CD14-positive monocyte (primary cell): ENCODE measurements at places on chromosomes 11 and 22.

DNA sequence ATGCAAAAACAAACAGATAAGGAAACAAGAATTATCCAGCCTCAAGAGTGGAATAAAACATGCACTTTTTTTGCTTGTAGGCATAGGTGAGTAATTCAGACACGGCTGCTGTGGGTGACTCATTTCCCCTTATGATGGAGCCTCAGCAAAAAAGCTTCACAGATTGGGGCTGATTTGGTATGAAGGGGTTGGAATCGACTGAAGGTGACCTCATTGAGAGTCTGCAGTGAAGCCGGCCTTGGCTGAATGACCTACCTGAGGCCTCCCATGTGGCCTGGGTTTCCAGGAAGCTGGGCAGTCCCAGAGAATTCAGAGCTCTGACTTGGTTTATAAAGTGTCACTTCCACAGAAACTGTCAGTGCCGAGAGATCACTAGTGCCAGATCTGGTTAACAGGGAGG lies 34.2 kb upstream of the VPREB1 start:
- no peak for DNase-seq

DNA sequence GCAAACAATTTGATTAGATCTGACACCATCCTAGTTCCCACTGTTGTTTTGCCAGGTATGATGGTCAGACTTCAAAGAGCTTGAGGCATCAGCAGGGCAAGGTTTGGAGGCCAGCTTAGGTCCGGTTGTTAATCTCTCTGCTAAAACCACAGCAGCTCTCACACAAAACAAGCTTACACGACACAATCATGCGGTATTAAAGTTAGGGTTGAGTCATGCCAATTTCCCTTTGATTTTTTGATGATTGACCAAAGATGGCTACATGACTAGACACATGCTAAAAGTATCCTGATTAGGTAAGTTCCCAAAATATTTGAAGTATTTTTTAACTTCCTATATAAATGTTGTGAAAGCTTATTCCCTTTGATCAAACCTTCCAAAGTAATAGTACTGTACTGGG lies 145.9 kb downstream of the ELP4 start:
- DNase-seq: no peak

GRCh38 chr11:69357458-69358397 lies 63.8 kb downstream of the MYEOV start:
- no peak for DNase-seq

- no peak for DNase-seq
Observed at GRCh38 chr11:119599864-119600541, 129.0 kb downstream of the NECTIN1 start.

DNA sequence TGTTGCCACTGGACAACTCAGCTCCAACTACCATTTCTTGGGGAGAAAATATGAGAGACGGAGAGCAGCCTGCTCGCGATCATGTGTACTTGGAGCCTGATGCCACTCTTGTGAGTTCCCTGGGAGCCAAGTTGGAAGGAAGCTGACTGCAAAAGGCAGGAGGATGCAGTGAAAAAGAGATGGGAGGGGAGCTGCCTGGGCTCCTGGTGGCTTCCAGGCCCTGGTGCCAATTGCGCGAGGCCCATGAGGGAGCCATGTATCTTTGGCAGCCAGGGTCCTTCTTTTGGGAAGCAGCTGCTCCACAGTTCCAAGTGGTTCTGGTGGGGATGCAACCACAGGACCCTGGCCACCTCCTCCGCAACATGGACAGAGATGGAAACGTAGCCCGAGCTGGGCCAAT lies 11.1 kb downstream of the C11orf91 start:
- DNase-seq: no peak

DNA sequence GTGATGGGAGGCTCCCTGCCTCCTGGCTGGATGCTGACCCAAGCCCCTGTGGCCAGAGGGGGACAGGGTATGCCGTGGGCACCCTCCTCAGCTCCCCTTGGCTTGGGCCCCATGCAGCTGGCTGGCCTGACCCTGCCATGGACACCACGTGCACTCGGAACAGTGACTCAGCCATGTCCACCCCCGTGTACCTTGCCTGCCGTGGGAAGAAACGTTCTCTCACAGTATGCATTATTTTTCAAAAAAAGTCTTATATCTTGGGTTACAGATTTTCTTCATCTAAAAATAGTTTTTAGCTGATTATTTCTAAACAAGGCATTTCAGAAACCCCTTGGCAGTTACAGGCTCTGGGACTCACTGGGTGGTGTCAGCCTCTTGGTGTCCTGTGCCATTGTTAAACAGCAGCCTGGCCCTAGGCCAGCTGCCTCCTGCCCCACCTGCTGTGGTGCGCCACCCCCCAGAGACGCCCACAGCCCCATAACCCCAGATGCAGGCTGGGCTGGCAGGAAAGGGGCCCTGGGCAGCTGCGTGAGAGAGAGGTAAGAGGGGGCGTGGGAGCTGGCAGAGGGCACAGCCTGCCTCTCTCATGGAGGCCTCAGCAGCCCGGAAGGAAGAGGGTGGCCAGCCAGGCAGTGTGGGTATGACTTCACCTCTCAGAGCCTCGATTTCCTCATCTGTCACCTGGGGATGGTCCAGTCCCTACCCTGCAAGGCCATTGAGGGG lies 99.8 kb downstream of the MORC2 start:
- no peak for DNase-seq

DNA sequence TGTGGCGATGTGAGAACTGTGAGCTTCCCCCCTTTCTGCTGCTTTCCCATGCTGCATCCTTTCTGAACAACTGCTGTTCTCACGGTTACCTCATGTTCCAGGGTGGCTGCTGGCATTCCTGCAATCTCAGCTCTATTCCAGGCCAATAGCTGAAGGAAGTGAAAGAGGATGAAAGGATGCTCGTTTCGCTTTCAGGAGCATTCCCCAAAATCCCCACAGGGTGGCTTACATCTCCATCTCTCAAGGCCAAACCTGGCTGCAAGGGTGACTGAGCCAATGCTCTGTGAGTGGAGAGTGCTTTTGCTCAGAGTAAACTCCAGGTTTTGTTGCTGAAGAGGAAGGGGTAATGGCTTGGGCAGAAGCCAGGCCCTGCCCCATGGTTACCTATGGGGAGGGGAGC lies 848.2 kb downstream of the BRD1 start:
- DNase-seq: no peak

DNA sequence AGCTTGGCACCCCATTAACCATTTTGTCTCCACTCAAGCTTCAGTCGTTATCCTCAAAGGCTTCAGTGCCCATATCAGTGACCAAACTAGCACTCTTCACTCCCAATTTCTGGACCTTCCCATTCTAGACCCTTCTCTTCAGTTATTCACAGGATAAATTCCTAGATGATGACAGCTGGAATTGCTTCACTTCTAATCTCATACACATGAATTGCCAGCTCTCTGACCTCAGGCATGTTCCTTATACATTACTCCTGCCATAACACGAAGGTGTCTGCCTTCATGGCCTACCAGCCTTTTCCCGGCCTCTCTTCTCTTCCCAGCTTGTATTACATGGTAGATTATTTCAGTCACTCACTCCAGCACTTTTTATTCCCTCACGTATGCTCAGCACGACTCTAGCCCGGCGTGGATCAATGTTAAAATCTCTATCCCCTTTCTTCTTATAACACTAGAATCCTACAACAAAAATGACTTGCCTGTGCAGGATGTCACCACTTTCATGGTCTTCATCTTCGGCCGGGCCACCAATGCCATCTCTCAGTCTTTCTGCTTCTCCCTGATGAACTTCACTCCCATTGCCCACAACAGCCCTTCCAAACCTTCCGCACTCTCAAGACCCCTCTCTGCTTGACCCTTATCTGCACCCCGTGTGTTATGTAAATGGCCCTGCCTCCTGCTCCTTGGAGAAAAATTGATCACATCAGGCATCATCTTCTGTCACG lies 36.9 kb downstream of the EIF3F start:
- no peak for DNase-seq

DNA sequence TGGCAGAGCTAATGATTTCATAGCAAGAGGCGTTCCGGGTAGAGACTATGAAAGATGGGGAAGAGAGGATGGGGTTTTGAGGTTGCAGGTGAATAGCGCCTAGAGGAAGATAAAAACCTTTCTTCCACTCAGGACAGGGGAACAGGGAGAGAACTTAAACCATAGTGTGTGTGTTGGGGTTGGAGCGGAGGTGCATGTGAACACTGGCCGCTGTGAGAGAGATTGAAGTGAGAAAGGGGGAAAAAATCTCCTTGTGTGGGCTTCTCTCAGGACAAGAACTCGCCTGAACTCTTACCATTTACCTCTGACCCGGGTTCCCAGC lies 3.4 kb downstream of the BSX start:
- DNase-seq: no peak

DNA sequence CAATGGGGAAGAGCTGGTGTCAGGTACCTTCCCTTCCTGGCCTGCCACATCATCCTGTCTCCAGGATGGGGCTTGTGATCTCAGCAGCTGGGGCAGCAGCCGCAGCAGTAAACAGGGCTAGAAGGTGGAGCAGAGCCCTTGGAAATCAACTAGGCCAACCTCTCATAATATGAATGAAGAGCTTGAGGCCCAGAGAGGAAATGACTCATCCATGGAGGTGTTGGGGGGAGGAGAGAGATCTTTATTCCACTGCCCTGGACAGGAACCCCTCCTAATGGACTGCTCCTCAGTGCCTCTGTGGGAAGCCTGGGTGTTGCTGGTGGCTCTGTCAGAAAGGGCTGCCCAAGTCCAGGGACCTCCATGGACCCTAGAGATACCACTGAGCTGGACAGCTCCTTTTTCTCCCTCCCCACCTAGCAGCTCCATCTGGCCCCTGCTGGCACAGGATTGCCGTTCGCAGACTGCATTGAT lies 111.8 kb downstream of the OSBP2 start:
- no peak for DNase-seq

GRCh38 chr11:67507242-67507863 lies 609 bp downstream of the CDK2AP2 start:
- DNase-seq: no peak

- DNase-seq: no peak
Observed at GRCh38 chr11:113075586-113076095, 114.4 kb downstream of the NCAM1 start.

- DNase-seq: peak; percentile 73
Observed at GRCh38 chr11:34653851-34654482, 33.1 kb downstream of the EHF start.

DNA sequence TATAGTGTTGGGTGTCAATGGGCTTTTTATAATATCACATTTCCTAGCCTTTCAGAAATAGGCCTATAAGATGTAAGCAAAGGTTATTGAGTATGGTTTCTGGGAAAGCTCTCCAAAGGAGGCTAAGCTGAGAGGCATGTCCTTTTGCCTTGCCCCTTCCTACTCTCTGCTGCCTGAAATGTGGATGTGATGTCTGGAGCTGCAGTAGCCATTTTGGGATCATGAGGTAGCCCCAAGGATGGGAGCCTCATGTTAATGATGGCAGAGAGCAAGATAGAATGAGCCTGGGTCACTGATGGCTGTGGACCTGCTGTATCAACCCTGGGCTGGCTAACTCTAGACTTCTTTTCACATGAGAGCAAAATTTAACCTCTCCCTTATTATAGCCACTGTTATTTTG lies 29.0 kb downstream of the RPS6KA4 start:
- no peak for DNase-seq

GRCh38 chr11:72951888-72952287 lies 137.7 kb downstream of the ATG16L2 start:
- peak; percentile 82 for DNase-seq

DNA sequence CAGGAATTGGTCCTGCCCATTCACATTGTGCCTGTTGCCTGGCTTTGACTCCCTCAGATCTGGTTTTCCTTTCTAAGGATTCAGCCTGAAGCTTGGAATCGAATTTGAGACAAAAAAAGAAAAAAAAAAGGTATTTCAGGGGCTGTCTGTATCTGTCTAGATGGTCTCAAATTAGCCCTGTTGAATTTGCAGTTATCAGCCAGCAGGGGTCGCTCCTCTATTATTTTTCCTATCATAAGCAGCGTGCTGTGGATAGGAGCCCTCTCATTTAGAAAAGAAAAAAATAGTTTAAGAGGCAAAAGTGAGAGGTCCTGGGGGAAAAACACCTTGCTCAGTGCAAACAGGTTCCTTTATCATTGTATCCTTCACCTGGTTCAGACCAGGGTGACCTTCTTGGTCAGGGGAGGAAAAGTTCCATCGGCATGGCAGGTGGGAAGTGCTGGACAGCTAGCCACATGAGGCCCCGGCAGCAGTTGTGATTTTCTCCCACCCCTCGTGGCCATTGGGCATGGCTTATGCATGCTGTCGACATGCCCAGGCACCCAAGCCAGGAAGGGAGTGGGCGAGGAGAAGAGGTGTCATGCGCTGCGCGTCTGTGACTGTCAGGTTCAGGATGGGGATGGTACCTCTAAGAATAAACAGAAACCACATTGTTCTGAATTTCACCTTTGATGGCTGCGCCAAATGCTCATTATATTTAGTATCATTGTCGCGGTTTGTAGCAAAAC lies 13.1 kb downstream of the OR5AK2 start:
- no peak for DNase-seq

DNA sequence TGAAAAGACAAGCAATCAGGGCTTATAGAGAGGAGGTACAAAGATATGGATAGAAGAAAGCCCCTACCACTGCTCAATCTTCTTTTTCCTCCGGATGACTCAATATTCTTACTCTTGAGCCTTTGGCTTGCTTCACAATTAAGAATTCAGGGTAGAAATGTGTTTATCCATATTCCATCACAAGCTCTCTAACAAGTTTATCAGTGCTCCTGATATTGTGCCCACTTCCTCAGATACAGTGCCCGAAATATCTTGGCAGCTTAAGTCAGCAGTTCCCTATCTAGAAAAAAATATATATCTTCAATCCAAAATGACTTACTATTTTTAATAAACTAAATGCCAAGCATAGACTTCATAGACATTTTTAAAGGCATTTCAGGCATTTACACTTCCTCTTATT lies 255.1 kb upstream of the FAT3 start:
- no peak for DNase-seq

GRCh38 chr22:41576877-41577276 lies 12.8 kb downstream of the PMM1 start:
- DNase-seq: peak; percentile 12

GRCh38 chr11:71995726-71996291 lies 2.9 kb upstream of the IL18BP start:
- DNase-seq: no peak

DNA sequence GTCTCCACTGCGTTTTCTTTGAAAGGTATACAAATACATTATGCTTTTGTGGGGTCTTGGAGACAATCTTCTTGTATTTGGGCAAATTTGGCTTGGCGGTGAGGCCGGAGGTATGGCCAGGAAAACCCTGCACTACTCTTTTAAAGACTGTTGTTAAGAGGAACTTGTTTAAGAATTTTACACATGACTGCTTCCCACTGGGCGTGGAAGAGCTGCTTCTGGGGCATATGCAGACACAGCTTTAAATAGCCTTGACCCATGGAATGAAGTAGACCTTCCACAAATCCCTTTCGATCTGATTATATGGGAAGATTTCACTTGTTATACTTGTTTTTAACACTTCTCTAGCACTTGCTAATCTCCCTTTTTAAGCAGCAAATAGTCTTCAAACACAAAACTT lies 453.6 kb downstream of the MN1 start:
- no peak for DNase-seq

GRCh38 chr11:74004759-74005615 lies 3.9 kb downstream of the UCP3 start:
- DNase-seq: no peak

- DNase-seq: peak; percentile 69
Observed at GRCh38 chr22:29901354-29901753, 18.4 kb downstream of the MTMR3 start.

GRCh38 chr22:46219636-46220035 lies 30.5 kb downstream of the CDPF1 start:
- no peak for DNase-seq
